ENCODE measurements at places on chromosomes 13 and 19.
A peak's percentile ranks its signal among the peaks of the same experiment; 100 is the strongest.

DNA sequence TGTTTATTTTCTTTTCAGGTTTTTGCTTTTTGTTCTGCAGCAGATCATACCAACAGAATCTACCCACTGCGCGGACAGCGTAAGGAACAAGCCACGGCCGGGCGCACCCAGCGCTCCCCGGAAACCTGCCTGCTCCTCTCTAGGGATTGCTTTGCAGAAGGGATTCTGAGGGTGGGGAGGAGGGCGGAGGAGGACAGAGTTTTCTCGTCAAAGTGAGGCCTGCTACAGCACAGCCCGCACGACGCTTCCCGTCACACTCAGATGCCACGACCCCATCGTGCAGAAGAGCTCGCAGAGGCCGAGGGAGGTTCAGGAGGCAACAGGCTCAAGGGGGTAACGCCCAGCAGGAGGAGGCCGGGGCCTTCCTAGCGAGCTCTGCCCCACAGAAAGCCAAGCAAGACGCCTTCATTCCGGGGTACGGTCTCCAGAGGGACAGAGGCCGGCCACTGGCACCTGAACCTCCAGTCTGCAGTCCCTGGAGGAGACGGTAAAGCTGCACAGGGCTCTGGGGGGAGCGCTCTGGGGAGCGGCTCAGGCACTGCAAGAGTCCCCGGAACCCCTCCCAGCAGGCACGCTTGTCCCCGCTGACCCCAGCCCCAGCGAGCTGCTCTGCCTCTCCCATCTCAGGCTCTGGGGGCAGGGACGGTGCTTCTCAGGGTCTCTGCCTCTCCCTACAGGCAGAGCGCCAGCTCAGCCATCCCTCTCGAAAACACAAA lies 6.9 kb downstream of the REXO1 start:
- no peaks in the 10 kb centered on the region for H3K27me3 ChIP-seq
- DNase-seq, result no peak
- H3K4me3 ChIP-seq, result no peak overlapping the region
- H3K4me1 ChIP-seq, result peaks cover 32% of the 10 kb centered on the region
- no peak overlapping the region for H3K27ac ChIP-seq

DNA sequence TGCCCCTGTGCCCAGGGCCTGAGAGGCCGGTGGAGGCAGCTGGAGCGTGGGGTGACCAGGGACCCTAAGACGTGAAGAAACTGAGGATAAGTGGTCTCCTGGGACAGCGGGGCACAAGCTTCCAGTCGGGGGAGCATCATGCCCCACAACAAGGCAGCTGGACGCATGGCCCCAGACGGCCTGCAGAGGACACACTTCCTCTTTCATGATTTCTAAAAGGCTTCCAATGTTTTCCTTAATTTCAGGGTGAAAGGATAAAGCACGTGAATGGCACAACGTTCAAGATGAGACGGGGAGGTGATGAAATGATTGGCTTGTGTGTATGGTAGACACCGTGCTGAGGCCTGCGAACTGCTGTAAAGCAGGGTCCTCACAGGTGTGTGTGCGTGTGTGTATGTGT lies 20.2 kb upstream of the MYDGF start:
- no peaks in the 10 kb centered on the region for H3K4me1 ChIP-seq
- H3K27ac ChIP-seq, result no peak overlapping the region
- H3K4me3 ChIP-seq, result no peak overlapping the region
- H3K27me3 ChIP-seq, result no peaks in the 10 kb centered on the region
- DNase-seq, result no peak

DNA sequence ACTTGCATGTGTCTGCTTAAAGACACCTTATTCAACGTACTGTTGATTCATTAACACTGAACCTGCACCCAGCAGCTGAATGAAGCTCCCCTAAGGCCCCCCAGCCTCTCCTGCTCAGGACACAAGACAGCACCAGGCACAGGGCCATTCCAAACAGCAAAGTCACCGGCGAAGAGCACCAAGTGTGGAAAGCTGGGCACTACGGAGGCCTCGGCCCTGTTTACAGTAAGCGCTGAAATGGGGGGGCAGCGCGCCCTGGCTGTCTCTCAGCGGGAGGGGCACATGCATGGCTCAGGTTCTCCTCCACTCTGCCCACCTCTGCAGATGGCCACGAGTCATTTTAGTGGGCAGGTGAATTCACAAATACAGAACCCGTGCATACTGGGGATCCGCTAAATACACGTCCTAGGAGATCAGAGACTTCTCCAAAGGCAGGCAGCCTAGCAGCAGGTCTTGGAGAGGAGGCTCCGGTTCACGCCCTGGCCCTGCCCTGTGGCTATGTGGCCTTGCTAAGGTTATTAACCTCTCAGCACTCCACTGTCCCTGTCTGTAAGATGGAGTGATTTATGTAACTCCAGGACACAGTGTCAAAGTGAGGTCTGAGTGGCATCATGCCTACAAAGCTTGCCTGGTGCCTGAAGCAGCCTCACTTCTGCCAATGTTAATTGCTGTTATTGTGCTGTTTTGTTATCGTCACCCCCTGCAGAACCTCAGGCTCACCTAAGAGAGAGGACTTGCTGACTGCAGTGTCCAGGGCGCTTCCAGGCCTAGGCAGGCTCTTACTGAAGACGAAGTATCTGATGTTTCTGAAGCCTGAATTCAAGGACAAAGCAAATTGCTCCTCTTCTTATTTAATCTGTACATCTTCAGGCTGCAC lies 207.4 kb upstream of the SOX1 start:
- DNase-seq, result no peak
- H3K4me3 ChIP-seq, result no peak overlapping the region
- no peaks in the 10 kb centered on the region for H3K36me3 ChIP-seq
- H3K27ac ChIP-seq, result no peak overlapping the region

DNA sequence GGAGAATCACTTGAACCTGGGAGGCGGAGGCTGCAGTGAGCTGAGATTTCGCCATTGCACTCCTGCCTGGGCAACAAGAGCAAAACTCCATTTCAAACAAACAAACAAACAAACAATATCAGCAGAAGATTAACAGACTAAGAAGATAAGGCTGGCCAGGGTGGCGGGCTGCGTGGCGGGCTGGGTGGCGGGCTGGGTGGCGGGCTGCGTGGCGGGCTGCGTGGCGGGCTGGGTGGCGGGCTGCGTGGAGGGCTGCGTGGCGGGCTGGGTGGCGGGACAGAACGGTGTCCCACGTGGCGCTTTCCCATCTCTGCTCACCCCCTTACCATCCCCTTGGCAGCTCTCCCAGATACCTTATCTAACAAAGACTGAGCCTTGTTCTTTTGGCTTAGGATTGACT lies 196.2 kb downstream of the COL4A1 start:
- no peak for DNase-seq
- no peak overlapping the region for H3K27ac ChIP-seq
- H3K27me3 ChIP-seq, result no peaks in the 10 kb centered on the region
- no peak overlapping the region for H3K4me3 ChIP-seq
- H3K36me3 ChIP-seq, result no peaks in the 10 kb centered on the region

- no peak overlapping the region for H3K4me3 ChIP-seq
- no peak overlapping the region for H3K27ac ChIP-seq
- no peaks in the 10 kb centered on the region for H3K4me1 ChIP-seq
These were observed 692.7 kb downstream of the UQCRFS1 start for GRCh38 chr19:28519952-28520861.

- peaks cover 10% of the 10 kb centered on the region for H3K27me3 ChIP-seq
- no peaks in the 10 kb centered on the region for H3K4me1 ChIP-seq
- no peaks in the 10 kb centered on the region for H3K36me3 ChIP-seq
- DNase-seq, result no peak
These were observed 25.8 kb upstream of the TMEM255B start for GRCh38 chr13:113732961-113733950.

- no peak overlapping the region for H3K27ac ChIP-seq
- H3K27me3 ChIP-seq, result no peaks in the 10 kb centered on the region
- H3K4me1 ChIP-seq, result no peaks in the 10 kb centered on the region
- DNase-seq, result no peak
- no peaks in the 10 kb centered on the region for H3K36me3 ChIP-seq
These were observed 17.1 kb downstream of the KLF5 start for GRCh38 chr13:73075954-73076353.

DNA sequence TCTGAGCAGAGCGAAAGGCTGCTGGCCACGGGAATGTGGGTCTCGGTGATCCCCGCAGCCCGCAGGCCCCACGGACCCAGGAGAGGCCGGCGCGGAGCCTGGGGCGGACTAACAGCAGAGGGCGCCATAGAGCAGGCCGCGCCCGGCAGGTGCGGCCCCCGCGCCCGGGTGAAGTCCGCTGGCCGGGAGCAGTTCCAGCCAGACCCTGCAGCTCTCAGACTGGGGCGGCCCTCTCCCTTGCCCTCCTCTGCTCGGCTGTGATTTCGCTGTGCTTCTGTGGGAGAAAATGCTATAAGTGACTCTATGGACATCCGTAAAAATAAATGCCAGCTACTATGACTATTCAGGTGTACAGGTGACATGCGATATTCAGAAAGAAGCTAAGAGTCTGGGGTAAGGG lies 37.7 kb downstream of the GSX1 start:
- peaks cover 3% of the 10 kb centered on the region for H3K4me1 ChIP-seq
- H3K27me3 ChIP-seq, result no peaks in the 10 kb centered on the region
- H3K36me3 ChIP-seq, result no peaks in the 10 kb centered on the region
- DNase-seq, result peak; percentile 31

DNA sequence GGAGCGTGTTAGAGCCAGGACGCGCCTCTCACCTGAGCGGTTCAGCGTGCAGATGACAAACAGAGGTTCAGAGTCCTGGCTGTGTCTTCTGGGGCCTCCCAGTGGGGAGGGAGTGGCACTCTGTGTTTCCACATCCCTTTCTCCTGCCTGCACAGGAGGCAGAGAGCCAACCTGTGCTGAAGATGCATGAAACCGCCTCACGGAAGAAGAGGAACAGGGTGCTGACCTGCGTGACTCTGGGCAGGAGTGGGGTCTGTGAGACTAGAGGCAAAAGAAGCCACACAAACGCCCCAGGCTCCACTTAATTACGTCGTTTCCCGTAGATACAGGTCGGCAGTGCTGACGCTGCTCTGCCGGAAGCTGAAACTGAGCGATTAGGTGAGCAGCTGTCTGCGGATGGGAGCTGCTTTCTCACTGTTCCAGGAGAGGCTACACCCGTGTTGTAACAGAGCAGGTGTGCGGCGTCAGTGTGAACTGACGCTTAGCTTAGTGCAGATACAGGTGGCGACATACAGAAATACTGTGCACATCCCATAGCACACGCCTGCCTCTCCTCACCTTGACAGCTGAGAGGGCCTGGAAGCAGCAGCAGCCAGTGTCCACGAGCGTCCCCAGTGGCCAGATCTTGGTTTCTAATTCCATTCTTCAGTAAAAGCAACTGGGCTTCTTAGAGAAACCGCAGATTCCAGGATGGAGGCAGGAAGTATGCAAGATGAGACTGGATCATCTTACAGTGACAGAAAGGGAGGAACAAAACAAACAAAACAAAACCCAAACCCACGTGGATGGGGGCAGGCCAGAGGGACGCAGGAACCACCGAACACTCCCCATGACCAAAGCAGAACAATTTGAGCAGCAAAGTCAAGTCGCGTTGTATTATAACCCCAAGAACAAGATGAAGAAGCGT lies 37.7 kb upstream of the MCF2L start:
- no peak overlapping the region for H3K27ac ChIP-seq
- H3K27me3 ChIP-seq, result no peaks in the 10 kb centered on the region
- no peaks in the 10 kb centered on the region for H3K4me1 ChIP-seq
- no peak overlapping the region for H3K4me3 ChIP-seq
- no peaks in the 10 kb centered on the region for H3K36me3 ChIP-seq
- no peak for DNase-seq

DNA sequence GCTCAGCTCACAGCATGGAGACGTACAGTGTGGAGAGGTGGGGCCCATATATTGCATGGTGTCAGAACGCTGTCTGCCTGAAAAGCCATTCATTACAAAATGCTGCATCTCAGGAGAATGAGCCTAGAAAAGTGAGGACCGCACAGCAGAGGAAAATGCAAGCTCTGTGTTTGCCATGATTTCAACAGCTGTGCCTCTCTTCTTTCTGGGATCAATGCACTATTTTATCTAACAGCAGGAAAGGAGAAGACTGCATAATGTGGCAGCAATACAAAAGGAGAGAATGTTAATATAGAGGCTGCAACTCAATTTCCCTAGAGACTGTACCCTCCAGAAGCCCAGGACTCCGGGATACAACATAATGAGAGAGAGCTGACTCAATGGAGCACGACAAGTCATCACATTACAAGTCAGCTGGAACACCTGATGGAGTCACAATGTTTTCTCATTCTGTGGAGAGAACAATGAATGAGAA lies 368.0 kb downstream of the FGF14 start:
- no peak overlapping the region for H3K4me3 ChIP-seq
- H3K4me1 ChIP-seq, result no peaks in the 10 kb centered on the region
- no peaks in the 10 kb centered on the region for H3K36me3 ChIP-seq
- H3K27ac ChIP-seq, result no peak overlapping the region
- no peaks in the 10 kb centered on the region for H3K27me3 ChIP-seq

- no peak overlapping the region for H3K4me3 ChIP-seq
- DNase-seq, result no peak
- H3K27ac ChIP-seq, result no peak overlapping the region
- no peaks in the 10 kb centered on the region for H3K27me3 ChIP-seq
- H3K4me1 ChIP-seq, result no peaks in the 10 kb centered on the region
These were observed 212.0 kb upstream of the SPRY2 start for GRCh38 chr13:80552851-80553440.

DNA sequence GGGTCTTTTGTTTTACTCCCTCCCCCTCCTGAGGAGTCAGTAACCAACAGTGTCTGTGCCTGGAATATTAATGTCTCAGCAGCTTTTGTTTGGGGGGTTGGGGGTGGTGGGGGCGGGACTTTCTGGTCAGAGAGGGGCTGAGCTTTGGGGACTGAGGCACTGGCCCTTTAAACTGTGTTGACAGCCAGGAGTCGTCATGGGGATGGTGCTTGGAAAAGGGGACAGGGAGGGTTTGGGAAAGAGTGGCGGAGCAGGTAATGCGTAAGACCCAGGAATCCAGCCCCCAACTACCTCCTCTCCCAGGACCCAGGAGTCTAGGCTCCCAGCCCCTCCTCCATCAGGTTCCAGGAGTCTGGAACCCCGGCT lies 5.2 kb downstream of the CADM4 start:
- H3K27me3 ChIP-seq, result peaks cover 2% of the 10 kb centered on the region
- H3K27ac ChIP-seq, result no peak overlapping the region
- no peaks in the 10 kb centered on the region for H3K36me3 ChIP-seq
- no peak overlapping the region for H3K4me3 ChIP-seq
- peaks cover 5% of the 10 kb centered on the region for H3K4me1 ChIP-seq

GRCh38 chr19:2425622-2426581 lies 1.5 kb downstream of the TIMM13 start:
- H3K36me3 ChIP-seq, result peaks cover 18% of the 10 kb centered on the region
- H3K27ac ChIP-seq, result no peak overlapping the region
- peak overlapping the region; percentile 96 for H3K4me3 ChIP-seq
- no peaks in the 10 kb centered on the region for H3K27me3 ChIP-seq

- no peak for DNase-seq
- no peak overlapping the region for H3K4me3 ChIP-seq
- H3K36me3 ChIP-seq, result no peaks in the 10 kb centered on the region
These were observed 482.2 kb downstream of the SLITRK5 start for GRCh38 chr13:88153353-88153752.

DNA sequence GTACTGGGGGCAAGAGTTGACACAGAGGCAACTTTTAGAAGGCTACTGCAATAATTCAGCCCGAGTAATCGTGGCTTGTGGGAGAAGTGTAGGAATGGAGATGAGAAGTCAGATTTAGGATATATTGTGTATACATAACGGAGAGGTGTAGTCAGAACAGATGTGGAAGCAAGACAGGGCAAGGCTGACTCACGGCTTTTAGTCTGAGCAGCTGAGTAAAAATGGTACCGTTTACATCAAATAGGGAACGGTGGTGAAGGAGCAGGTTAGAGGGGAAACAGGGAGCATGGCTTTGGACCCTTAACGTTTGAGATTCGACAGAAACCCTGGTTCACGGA lies 796 bp upstream of the LSM14A start:
- H3K27ac ChIP-seq, result peak overlapping the region; percentile 94
- H3K36me3 ChIP-seq, result no peaks in the 10 kb centered on the region
- no peak for DNase-seq
- peak overlapping the region; percentile 70 for H3K4me3 ChIP-seq
- H3K27me3 ChIP-seq, result no peaks in the 10 kb centered on the region

- H3K4me1 ChIP-seq, result no peaks in the 10 kb centered on the region
- no peak overlapping the region for H3K4me3 ChIP-seq
- H3K36me3 ChIP-seq, result no peaks in the 10 kb centered on the region
- no peak overlapping the region for H3K27ac ChIP-seq
These were observed 75.6 kb upstream of the KL start for GRCh38 chr13:32940601-32941000.
